Left ventricle myocardium inferior (tissue), 1 donor: ENCODE measurements at places on chromosomes 6 and 20. TPM values are rescaled to one million over a fixed set of nuclear protein-coding genes. Genes with fewer than 3 reads are reported as not detected.

The CCND3 gene
- total RNA-seq: 44.5 TPM

The RAB23 gene
- total RNA-seq: 10.9 TPM

The TBXT gene
- total RNA-seq: not detected

The PSORS1C2 gene
- not detected for total RNA-seq

DNA sequence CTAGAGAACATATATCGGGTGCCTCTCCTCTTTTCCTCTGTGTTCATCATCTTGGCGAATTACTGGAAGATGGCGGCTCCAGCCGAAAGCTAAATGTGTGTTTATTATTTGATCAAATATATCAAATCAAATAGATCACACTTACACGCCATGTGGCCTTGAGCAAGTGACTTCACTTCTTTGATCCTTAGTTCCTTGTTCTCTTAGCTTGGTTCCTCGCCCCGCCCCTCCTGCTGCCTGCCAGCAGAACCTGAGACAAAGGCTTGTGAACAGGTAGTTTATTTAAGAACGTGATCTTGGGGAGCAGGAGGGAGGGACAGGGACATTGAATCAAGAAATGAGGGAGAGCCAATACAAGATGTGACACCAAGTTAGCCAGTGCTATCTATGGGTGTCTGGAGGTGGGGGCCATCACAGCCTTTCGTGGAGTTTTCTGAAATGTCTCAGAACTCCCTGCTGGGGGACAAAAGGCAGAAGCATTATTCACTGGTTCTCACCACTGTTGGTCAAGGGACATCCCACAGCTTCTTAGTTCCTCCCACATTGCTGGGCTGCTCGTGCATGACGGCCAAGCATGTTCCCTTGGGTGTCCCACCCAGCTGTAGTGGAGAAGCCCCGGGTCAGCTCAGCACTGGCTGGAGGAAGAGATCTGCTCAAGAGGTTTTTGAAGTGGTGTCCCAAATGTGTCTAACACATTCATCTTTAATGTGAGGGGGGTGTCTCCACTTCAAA lies 44.9 kb upstream of the RNF24 start:
- peak; percentile 71 for DNase-seq
